ENCODE measurements at places on chromosomes 5 and 9.

GRCh38 chr5:93929131-93929530, 187.7 kb upstream of the POU5F2 start:
- no peak for DNase-seq

GRCh38 chr9:18728642-18729041, 254.7 kb downstream of the ADAMTSL1 start:
- DNase-seq, result no peak

- DNase-seq, result no peak
These were observed 18.0 kb downstream of the ITGA2 start for GRCh38 chr5:53006911-53007890.

DNA sequence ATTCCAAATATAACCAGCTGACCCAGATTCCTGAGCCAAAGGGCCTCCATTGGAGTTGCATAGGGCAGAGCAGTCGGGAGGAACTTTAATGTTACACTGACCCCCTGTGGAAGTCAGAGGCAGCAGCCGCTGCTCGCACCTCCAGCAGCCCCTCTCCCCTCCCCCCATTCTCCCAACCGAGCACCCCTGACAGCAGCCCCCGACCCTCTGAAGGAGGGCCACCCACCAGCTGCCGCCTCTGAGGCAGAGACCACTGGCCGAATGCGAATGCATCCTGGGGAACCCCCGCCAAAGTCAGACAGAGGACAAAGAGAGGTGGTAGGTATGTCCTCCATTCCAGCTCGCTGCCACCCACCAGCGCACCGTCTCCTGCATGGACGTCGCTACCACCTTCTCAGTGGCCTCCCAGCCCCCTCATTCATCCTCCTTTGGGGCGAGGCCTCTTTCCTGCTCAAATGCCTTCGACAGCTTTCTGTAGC, 231.0 kb downstream of the CDK5RAP2 start:
- DNase-seq, result no peak

DNA sequence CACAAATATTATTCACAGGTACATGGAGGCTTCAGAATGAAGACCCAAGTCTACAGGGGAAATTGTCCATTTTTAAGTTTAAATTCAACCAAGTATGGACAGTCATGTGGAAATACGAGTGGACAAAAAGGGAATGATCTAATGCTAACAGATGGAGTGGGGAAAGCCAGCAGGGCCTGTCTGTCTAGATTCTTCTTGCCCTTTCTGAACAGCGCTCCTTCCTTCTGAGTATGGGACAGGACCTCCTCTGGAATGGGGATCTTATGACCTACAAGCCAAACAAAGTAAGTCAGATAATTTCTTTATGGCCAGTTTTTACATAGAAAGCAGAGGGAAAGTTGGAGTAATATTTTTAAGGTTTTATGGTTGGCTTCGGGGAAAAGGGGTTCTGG, 119.8 kb upstream of the NEK6 start:
- no peak for DNase-seq

DNA sequence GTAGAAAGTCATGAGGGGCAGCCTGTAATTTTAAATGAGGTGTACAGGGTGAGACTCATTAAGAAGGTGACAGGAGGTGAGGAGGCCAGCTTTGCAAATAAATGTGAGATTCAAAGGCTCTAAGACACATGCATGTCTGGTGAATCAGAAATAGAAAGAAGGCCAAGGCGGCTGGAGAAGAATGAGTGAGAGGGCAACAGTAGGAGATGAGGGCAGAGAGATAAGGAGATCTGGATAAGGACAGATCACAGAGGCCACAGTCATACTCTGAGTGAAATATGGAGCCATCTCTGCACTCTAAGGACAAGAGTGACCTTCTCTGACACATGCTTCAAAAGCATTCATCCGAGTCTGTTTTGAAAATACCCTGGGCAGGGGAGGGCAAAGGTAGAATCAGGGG, 90.7 kb downstream of the RAD23B start:
- no peak for DNase-seq

- DNase-seq, result no peak
These were observed 697.9 kb upstream of the ADAMTS16 start for GRCh38 chr5:4442221-4442620.

DNA sequence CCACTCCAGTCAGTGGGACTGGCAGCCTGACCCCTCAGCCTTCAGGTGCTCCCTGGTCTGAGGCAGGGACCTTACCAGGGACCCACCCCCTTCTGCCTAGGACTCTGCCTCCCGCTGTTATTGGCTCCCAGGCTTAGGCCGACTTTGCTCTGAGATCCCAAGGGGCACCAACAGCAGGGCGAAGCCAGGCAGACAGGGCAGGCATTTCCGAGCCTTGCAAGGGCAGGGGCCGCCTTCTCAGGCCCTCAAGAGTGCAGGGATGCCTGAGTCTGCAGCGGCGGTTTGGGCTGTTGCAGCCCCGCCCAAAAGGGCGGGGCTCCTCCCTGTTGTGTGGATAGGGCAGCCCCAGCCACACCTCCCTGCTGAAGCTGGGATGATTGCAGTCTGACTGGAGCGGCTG, 644.6 kb downstream of the PRR16 start:
- no peak for DNase-seq

- no peak for DNase-seq
These were observed 1.9 kb upstream of the RUSC2 start for GRCh38 chr9:35488021-35488420.

- no peak for DNase-seq
These were observed 32.0 kb downstream of the PLAC8L1 start for GRCh38 chr5:146073239-146073900.

GRCh38 chr5:107764976-107765804, 94.5 kb upstream of the EFNA5 start:
- DNase-seq, result no peak

DNA sequence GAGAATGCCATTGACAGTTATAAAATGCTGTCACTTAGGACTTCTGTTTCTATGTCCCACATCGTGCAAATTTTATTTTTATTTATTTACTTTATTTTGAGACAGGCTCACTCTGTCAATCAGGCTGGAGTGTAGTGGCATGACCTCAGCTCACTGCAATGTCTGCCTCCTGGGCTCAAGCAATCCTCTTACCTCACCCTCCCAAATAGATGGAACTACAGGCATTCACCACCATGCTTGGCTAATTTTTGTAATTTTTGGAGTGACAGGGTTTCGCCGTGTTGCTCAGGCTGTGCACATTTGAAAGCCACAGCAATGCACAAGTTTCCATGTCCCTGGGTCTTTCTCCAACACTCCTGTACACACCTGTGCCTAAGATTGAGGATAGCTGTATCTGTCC, 51.8 kb downstream of the ADAMTS16 start:
- DNase-seq, result no peak

GRCh38 chr5:137665678-137666460, 70.0 kb downstream of the KLHL3 start:
- DNase-seq, result peak; percentile 4

DNA sequence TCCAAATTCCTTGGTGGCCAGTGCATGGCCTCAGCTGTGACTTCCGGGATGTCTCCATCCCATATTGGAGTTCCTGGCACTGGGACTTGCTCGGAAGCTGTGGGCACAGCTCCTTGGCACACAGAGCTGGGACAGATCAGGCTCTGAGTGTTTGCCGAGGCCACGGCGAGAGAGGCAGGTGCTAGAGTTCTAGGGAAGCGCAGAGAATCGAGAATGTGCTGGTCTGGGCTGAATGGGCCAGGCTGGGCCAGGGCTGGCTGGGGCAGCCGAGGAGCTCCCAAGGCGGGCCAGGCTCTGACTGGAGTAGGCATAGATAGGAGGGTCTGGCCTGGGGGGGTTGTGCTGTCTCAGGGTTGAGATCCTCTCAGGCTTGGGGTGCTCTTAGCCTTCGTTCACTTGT, 45.4 kb downstream of the HMCN2 start:
- no peak for DNase-seq

GRCh38 chr9:2494562-2494961, 127.0 kb upstream of the VLDLR start:
- DNase-seq, result no peak

DNA sequence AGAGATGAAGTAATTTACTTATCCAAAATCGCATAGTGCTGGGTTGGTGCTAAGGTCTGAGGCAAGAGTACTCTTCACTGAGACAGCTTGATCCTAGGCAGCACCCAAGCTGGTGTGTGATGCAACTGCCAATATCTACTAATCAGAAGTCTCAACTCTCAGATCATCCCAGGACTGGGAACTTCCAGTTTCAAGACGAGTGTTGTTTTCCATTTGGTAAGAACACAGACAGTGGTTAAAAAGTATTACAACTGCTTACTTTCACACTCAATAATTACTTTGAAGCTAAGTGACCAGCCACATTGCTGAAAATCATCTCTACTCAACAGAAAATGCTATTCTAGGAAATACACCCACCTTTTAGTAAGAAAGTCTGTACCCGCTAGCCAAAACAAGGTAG, 45.3 kb downstream of the FBXW11 start:
- no peak for DNase-seq

- no peak for DNase-seq
These were observed 32.0 kb downstream of the CDC14B start for GRCh38 chr9:96587338-96588315.

- no peak for DNase-seq
These were observed 234.1 kb downstream of the AUH start for GRCh38 chr9:91127653-91128052.

GRCh38 chr9:120579139-120580050, 572 bp downstream of the CDK5RAP2 start:
- DNase-seq, result no peak

- DNase-seq, result no peak
These were observed 663.2 kb downstream of the TLR4 start for GRCh38 chr9:118367383-118367782.

DNA sequence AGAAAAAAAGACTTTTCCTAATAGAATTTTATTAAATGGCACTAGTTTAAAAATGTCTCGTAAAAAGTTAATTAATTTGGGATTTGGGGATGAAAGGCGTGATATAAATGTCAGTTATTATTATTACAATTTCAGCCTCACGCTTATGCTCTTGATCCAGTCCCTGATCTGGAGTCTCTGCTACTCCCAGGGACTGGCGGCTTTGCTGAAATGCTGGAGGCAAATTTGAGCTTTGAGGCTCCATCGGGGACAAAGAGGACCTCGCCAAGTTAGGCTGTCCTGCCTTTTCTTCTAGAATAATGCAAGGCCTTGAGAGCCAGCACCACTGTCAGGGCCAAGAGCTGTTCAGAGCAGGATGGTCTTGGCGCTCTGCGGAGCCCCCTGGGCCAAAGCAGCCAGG, 69.7 kb downstream of the ZNF618 start:
- no peak for DNase-seq

- no peak for DNase-seq
These were observed 411.2 kb upstream of the IRX4 start for GRCh38 chr5:2293906-2294305.

DNA sequence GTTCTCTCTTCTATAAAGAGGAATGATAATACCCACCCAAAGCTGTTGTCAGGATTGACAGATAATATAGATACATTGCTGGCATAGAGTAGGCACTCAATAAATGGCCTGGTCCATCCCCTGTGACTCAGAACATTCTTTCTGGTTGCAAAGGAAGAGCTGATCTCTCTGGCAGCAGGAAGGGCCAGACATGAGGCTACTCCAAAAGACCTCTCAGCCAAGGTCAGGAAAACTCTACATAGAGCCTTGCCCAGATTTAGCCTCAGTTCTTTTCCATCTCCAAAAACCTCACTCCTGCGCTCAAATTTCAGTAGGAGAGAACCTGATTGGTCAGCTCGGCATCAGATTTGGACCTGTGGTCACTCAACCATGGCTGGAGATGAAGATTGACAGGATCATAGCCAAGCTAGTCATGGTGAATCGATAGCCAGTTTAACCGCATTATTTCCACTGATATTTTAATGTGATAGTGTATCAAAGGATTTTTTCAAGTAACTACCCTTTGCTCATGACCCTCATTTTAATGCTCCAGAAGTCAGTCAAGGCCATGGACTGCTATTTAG, 319.6 kb downstream of the DRD1 start:
- DNase-seq, result no peak

- no peak for DNase-seq
These were observed 28.9 kb downstream of the FAM151B start for GRCh38 chr5:80516826-80517225.

GRCh38 chr5:160047423-160047822, 38.5 kb downstream of the TTC1 start:
- no peak for DNase-seq

- no peak for DNase-seq
These were observed 36.3 kb downstream of the SPATA31D1 start for GRCh38 chr9:82024908-82025307.

GRCh38 chr9:27565696-27566095, 7.6 kb downstream of the C9orf72 start:
- no peak for DNase-seq

DNA sequence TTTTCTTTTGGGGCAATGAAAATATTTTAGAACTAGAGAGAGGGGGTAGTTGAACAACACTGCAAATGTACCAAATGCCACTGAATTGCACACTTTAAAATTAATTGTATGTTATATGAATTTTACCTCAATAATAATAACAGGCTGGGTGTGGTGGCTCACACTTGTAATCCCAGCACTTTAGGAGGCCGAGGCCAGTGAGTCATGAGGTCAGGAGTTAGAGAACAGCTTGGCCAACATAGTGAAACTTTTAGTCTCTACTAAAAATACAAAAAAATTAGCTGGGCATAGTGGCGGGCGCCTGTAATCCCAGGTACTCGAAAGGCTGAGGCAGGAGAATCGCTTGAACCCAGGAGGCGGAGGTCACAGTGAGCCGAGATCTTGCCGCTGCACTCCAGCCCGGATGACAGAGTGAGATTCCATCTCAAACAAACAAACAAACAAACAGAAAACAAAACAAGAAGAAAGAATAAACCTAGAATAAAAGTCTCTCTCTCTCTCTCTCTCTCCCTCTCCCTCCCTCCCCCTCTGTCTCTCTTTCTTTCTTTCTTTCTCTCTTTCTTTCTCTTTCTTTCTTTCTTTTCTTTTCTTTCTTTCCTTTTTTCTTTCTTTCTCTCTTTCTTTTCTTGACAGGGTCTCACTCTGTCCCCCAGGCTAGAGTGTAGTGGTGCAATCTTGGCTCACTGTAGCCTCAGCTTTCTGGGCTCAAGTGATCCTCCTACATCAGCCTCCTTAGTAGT, 91.1 kb downstream of the BASP1 start:
- DNase-seq, result no peak

GRCh38 chr5:74499256-74500050, 141.1 kb downstream of the ENC1 start:
- DNase-seq, result no peak

GRCh38 chr9:34125681-34126206, 754 bp downstream of the DCAF12 start:
- no peak for DNase-seq

GRCh38 chr5:169100735-169101075, 200.2 kb downstream of the SLIT3 start:
- no peak for DNase-seq

- no peak for DNase-seq
These were observed 127.2 kb downstream of the PDE8B start for GRCh38 chr5:77337686-77338085.

GRCh38 chr9:105957830-105958229, 263.5 kb downstream of the TMEM38B start:
- no peak for DNase-seq

- DNase-seq, result no peak
These were observed 94.8 kb upstream of the CDKN2B start for GRCh38 chr9:22103685-22104575.

GRCh38 chr9:125649315-125649714, 57.7 kb downstream of the MAPKAP1 start:
- DNase-seq, result no peak

GRCh38 chr9:5566054-5566618, 55.8 kb downstream of the PDCD1LG2 start:
- DNase-seq, result no peak
